GF-D8 (cell line): ENCODE measurements at places on chromosomes 7 and 10.

DNA sequence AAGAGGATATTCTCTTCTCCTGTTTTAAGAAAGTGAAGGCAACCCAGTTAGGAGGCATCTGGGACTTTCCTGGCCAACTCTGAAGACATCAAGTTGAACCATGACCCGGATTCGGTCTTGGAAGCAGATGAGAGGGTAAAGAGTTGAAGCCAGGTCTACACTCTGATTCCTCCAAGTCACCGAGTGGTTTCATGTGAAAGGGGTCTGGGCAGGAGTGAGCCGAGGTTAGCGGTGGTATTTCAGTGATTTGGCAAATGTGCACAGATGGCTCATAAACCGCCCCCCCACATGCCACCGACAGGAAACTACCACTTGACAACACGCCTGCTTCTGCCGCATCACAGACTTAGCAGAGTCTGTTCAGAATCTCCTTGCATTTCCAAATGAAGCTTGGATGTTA is 11.4 kb upstream of the REPIN1 start:
- DNase-seq = peak; percentile 92

- DNase-seq = no peak
Measured at GRCh38 chr7:117333168-117333567, 10.3 kb upstream of the WNT2 start.

DNA sequence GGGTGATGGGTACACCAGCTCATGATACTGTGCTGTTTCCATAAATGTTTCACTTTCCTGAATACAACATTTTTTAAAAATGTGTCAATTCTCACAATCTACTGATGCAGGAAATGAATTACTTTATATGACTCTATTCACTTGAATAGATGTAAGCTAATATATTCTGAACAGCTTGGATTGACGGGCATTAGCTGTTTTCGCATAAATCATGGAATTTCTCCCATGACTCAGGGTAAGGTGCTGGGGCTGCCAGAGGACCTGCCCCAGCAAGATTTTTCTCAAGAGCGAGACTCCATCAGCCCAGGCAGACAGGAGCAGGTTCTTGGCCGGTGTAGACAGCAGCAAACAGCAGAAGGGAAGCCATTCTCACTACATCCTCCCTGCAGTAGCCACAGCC is 107.1 kb downstream of the PFKFB3 start:
- DNase-seq = no peak

GRCh38 chr7:131797841-131798240 is 241.4 kb upstream of the PODXL start:
- no peak for DNase-seq

DNA sequence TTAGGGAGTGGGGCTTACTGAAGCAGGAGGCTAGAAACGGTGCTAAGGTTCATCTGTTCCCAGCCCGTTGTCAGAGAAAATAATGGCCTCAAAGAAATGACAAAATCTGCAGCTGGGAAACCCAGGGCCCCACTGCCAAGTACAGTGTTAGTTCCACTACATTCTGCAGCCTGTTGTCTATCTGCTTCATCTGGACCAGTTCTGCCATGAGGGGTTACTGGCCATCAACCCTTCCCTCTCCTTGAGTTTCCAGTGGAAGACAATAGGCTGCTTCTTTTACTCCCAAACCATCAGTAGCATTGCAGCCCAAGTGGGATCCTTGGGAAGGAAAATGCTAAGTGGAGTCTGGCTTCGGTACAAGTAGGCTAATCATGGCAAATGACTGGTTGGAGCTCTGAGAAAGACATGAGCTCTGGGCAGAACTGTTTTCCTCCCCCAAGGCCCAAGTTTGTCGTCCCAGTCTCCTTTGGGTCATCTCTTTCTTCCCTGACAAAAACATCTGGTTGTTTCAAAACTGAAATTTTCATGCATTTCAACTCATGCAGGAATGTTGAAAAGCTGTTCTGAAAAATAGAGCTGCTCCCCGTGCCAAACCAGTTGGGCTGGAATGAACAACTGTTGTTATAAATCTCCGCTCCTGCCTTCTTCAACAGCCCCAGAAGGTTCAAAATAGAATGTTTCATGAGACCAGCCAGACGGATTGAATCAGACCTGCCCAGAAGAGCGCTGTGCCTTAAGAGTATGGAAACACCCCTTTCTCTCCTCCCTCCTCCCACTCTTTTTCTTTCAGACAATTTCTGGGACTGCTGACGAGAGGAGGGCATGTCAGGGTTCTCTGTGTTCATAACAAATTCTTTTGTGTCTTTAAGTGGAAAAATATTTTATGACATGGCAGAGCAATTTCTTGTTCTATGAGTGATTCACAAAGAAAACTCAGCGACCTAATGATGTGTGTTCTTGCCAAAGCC is 116.6 kb downstream of the RAB18 start:
- no peak for DNase-seq

DNA sequence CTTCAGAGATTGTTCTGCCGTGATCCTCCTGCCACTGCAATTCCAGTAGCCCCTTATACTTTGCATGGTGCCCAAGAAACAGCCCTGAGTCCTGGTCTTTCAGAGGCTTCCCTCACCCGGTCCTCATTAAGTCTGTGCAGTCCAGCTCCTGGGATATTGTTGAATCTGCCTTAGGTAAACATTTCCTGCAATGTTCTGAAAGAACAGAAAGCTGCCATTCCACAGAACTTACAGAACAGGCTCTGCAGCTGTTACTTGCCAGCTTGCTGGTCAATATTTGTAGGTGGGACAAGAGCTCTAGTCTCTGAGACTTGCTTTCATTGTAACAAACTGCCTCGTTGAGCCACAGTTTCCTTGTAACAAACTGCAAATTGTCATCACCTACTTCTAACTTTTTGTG is 115.0 kb upstream of the KIF5B start:
- no peak for DNase-seq

DNA sequence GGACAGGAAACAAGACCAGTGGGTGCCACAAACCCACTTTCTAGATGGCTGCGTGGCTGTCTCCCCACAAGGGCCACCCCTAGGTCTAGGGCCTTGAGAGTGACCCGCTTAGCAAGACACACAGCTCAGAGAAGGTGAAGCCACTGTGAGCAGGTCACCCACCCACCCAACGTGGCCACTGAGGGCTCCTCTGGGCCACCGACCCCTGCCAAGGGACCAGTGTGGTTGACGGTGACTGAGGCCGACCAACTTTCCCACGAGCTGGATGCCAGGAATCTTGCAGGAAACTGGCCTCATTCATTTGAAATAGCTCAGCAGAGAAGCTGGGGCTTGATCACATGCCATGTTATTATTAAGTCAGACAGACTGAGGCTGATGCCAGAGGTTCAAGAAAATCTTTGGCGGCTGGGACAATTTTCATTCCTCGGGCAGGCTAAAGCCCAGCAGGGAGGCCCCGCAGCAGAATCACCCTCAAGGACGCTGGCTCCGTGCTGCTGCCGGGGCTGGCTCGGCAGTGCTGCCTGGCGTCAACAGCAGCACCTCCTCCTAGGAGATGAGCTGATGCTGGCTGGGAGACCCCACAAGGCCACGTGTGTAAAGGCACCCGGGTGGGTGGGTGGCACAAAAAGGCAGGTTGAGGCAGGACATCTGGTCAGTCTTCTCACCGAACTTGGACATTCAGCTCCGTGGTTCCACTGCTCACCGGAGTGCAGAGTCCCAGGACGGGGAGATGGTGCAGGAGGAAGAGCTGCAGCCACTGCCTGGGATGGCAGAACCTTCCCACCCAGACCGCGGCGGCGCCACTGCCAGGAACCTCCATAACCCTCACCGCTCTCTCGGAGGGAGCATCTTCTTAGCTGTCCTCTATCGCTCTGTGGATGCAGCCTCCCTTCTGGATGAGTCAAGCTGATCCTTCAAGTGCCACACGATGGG is 57.8 kb downstream of the ZRANB1 start:
- DNase-seq = no peak

GRCh38 chr10:98158576-98158975 is 24.1 kb downstream of the R3HCC1L start:
- no peak for DNase-seq

GRCh38 chr10:29610876-29611647 is 23.7 kb downstream of the SVIL start:
- no peak for DNase-seq

- no peak for DNase-seq
Measured at GRCh38 chr7:100019908-100020307, 4.5 kb downstream of the ZKSCAN1 start.

DNA sequence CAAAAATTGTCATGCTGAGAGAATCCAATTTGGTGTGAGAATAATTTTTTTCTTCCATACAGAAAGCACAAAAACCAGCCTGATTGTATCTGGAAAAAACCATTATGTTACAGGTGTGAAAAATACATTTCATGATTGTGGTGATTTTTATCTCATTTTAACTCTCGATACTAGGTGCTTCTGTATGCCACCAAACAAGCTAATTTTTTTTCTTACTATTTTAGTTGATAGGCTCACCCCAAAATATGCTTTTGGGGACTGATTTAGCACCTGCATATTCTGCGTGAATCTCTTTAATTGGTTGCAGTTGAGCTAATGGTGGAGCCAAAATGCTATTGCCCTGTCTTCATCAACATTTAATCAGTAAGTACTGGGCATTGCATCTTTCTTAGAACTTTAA is 1.9 kb downstream of the DMTF1 start:
- no peak for DNase-seq

- DNase-seq = no peak
Measured at GRCh38 chr10:95384011-95384704, 93.4 kb upstream of the PDLIM1 start.

DNA sequence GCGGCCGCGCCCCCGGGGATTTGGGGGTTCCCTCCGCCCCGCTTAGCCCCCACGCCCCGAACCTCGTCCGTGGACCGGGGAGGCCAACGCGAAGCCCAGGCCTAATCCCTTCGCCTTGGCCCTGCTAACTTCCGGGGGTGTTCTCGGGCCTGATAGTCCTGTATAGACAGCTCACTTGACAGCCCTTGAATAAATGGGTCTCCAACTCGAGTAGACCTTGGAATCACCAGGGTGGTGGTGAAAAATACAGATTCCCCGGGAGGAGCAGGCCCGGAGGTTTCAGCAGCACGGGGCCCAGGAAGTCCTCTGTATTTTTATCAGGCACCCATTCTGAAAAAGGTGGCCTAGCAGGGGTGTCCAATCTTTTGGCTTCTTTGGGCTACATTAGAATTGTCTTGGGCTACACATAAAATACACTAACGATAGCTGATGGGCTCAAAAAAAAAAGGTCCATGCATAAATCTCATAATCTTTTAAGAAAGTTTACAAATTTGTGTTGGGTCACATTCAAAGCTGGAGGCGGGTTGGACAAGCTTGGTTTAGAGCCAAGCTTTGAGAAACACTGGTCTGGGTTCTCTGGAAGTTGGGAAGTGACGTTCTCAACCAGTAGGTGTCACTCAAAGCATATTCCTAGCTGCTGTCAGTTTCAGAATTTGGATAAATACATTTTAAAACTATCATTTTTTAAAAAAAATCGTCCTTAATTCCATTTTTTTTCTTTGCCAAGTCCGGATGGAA is 221.7 kb downstream of the PHTF2 start:
- DNase-seq = peak; percentile 62

DNA sequence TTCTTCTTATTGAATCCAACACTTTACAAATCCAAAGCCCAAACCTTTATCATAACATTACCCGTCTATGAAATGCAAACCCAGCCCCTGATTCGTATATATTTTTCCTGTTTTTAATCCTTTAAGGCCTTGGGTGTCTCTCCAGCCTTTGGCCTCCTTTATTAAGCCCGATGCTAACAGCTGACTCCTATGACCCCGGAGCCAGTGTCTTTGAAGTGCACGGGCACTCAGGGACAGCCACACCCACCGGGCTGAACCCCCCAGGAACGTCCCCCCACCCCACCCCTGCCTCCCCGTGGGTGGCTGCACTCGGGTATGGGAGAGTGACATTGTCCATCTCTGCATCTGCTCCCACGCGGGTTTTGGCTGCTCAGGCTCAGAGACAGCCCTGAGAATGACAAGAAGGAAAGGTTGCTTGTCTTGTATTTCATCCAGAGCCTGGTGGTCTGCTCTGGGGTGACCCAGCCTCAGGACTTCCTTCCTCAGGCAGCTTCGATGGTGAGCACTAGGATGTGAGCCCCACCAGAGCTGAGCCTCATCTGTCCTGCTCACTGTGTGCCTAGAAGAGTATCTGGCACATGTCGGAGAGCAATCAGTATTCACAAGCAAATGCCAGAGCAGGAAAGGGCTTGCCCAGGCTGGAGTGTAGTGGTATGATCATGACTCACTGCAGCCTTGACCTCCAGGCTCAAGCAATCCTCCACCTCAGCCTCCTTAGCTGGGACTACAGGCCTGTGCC is 210.4 kb downstream of the SKIDA1 start:
- DNase-seq = no peak

GRCh38 chr10:14296065-14296709 is 34.5 kb downstream of the FRMD4A start:
- DNase-seq = no peak

DNA sequence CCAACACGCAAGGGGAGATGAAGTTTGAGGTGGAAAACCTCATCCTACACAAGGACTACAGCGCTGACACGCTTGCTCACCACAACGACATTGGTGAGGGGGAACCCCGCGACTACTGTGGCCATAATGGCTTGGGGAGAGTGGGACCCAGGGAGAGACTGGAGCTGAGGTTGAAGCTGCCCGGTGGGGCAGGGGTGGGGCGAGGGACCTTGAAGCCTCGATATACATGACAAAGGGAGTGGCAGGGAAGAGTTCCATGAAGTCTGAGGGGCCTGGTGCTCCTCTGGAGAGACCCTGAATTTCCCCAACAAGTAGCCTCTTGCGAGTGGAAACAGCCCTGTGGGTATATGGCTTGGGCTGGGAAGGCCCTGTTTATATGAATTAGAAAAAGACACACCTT is 3.1 kb downstream of the PLAU start:
- no peak for DNase-seq

- DNase-seq = no peak
Measured at GRCh38 chr7:76233538-76234281, 32.0 kb downstream of the SRRM3 start.

DNA sequence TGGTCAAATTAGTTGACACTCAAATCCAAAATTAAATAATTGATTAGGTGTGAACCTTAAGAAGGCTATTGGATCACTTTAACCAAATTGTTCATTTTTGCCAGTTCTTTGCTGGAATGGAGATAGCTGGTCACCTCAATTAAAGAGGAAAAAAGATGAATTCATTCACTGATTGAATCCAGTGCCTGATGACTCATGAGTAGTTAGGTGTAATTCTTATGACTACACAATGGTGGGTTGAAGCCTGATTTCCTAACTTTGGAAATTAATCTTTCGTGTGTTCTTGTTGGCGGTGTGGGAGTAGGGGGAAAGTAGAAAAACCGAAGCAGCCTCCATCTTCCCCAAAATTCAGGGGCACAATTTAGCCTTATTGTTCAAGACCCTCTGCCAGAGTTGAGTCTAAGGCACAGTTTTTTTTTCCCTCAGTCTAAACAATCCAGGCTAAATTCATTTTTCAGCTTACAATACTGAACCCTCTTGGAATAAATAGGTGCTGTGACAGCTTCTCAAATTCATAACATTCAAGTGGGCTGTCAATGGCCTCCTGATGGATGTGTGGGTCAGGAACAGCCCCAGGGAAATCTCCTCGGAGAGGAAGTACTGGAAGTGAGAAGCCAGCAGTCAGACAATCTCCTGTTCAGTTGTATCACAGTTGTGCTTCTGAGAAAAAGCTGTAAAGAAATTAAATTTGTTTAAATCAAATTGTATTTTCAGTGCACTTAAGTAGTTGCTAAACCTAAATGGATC is 356.6 kb downstream of the BBS9 start:
- no peak for DNase-seq

GRCh38 chr7:92614660-92615174 is 24.5 kb upstream of the FAM133B start:
- no peak for DNase-seq

- DNase-seq = no peak
Measured at GRCh38 chr7:44060091-44060947, 5.0 kb downstream of the PGAM2 start.

- DNase-seq = no peak
Measured at GRCh38 chr7:159097661-159098423, 46.8 kb downstream of the VIPR2 start.
